SK-N-DZ (cell line): ENCODE measurements at places on chromosomes 12 and 14.

GRCh38 chr14:90742252-90742651 is 74.0 kb downstream of the TTC7B start:
- DNase-seq = no peak

GRCh38 chr12:89187507-89187906 is 164.8 kb downstream of the DUSP6 start:
- no peak for DNase-seq

DNA sequence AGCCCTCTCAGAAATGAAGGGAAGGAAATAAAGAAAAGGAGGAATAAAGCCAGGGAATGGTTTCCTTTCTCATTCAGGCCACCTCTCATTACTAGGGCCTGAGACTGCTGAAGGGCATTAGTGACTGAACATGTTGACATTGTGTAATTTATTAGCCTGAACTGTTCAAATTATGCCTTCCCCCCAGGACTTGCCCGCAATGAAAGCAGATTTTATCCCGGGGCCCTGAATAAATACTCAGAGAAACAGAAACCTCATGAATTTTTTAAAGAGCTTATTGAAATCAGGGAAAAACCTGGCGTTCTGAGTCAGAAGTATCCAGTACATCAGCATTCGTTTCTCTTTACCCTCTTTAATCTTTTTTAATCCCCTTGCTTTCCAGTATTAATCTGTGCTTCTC is 35.9 kb upstream of the WSCD2 start:
- DNase-seq = no peak

- DNase-seq = peak; percentile 59
Measured at GRCh38 chr12:55068416-55069010, 48.7 kb downstream of the NEUROD4 start.

- DNase-seq = no peak
Measured at GRCh38 chr12:271161-271560, 8.5 kb upstream of the SLC6A13 start.

DNA sequence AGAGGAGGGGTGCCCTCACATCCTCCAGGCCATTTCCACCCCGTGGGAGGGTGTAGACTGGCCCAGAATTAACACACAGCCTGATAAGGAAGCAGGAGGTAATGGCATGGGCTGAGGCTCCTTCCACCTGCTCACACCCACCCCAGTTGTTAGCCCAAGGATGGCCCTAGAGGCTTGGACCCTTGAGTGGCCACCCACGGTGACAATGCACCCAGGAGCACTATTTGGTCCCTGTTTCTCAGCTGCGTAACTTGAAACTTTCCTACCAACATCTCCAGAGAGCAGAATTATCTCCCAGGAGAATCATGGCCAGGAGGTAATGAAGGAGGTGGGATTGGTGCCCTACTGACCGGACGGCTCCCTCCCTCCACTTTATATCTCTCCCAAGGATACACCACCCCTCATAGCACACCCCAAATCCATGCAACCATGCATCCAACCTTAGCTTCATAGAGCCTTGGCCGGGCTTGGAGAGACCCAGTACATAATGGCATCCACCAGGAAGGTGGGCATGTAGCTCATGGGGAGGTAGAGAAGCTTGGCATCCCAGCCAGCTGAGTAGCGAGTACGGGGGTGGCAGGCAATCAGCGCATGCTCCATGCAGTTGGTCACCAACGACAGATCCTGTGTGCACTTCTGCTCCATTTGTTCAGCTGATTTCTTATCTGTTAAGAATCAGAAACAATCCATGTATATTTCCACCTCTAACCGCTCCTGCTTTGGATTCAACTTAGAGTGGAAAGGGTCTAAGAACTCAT is 5.6 kb downstream of the RDH16 start:
- no peak for DNase-seq

GRCh38 chr12:57545809-57546437 is 1.1 kb downstream of the DCTN2 start:
- no peak for DNase-seq

DNA sequence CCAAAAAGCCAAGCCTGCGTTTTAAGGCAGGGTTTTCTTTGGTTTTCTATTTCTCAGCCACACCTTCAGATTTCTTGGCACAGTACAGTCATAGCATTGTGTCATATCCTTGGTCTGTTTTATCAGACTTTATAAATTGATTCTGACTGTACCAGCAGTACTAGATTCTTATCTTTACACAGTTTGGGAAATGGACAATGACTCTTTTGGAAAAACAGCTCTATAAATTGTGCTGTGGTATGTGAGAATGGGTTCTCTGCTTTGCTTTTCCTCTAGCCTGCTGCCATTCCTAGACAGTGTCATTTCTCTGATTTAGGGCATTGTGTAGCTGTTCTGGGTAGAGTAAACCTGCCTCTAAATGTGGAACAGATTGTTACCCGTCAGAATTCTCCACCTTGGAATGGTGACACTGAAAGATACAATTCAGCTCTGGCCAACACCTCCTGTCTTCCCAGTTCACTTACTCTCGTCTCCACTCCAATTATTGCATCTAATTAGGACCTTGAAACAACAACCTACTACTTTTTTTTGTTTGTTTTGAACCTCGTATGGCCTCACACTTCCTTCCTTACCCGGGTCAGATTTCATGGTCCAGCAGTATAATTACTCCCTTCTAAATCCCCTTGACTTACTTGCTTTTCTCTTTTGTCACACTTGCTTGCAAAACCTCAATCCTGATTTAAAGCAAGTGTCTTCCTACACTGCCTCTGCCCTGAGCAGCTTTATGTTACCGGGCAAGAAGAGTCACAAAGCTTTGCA is 226.3 kb downstream of the ERC1 start:
- DNase-seq = peak; percentile 44

- DNase-seq = no peak
Measured at GRCh38 chr14:56742391-56742878, 67.8 kb downstream of the OTX2 start.

DNA sequence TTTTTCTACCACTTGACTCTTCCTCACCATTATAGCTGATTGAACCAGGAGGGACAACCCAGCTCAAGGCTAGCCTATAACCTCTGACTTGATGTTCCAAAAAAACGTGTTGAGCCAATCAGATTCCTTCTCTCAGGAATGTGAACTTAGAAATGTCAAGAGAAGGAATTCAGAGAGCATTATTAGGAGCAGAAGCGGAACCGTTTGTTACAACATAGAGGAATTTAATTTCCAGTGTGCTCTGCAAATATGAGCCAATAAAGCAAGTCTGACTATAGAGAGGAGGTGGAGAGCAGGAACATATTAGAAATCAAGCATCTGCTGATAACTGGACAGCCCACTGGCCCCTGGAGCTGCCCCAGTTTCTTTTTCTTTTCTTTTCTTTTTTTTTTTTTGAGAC is 15.3 kb upstream of the PELI2 start:
- no peak for DNase-seq

GRCh38 chr12:16458521-16459078 is 111.2 kb downstream of the MGST1 start:
- DNase-seq = no peak

- DNase-seq = no peak
Measured at GRCh38 chr14:60094306-60094897, 2.7 kb downstream of the PCNX4 start.

GRCh38 chr14:63713058-63713457 is 14.8 kb downstream of the SGPP1 start:
- no peak for DNase-seq

- DNase-seq = no peak
Measured at GRCh38 chr14:68964300-68965093, 14.6 kb downstream of the ACTN1 start.

GRCh38 chr12:71439613-71440344 is at the start of gene LGR5:
TSS of gene LGR5 (plus strand) at chr12:71439798. CDS start at chr12:71440081, 283 bp downstream.
- DNase-seq = peak; percentile 79

DNA sequence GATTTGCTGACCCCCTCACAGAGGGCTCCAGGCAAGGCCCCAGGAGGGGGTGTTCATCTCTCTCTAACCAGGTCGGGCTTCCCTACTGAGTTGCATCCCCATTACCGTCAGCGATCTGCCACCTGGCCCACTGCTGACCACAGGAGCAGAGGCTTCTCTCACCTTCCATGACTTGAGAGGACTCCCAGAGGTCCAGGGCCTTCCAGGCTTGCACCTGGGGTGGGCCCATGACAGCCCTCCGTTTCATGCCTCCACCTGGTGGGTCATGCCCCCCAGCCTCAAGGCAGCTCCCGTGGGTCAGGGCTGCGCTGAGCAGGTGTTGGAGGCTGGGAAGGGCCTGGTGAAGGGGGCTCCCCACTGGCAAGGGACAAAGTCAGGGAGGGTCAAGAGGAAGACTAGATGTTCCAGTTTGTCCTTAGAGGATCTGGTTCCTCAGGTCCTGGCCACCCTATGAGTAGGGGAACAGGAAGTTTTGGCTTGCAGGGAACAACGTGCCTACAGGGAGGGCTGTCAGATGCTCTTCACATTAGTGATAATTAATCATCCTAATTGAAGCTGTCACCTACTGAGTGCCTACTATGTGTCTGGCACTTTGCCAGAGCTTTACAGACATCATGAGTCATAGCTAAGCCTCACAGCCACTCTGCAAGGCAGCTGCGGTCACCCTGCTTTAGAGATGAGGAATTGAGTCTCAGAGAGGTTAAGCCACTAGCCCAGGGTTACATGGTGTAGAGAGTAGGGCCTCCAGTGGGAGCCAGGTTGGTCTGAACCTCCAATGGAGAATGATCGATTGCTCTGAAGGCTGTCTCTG is 13.8 kb downstream of the NFKBIA start:
- no peak for DNase-seq

DNA sequence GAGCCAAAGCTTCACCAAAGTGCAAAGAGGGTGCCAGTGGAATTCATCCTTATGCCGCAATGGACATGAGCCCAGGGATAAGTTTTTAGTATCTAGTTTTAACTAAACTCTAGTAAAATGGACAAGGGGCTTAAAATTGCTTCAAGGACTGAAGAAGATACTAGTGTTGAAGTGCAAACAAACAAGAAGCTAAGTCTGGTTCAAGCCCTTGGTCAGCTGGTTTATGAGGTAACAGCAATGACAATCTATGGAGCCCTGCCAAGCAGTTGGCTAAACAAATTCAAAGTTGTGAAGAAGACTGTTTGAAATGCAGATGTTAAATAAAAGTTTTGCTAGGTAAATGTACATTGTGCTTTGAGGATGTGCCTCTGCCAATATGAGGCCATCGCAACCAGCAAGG is 209.4 kb downstream of the KTN1 start:
- no peak for DNase-seq

DNA sequence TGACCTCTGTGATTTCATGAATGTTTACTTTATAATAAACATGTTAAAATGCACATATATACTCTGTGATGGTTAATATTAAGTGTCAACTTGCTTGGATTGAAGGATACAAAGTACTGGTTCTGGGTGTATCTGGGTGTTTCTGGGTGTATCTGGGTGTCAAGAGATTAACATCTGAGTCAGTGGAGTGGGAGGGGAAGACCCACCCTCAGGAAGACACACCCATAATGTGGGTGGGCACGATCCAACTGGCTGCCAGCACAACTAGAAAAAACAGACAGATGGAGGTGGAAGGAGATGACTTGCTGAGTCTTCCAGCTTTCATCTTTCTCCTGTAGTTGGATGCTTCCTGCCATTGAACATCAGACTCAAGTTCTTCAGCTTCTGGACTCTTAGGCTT is 11.9 kb downstream of the NUP37 start:
- no peak for DNase-seq

DNA sequence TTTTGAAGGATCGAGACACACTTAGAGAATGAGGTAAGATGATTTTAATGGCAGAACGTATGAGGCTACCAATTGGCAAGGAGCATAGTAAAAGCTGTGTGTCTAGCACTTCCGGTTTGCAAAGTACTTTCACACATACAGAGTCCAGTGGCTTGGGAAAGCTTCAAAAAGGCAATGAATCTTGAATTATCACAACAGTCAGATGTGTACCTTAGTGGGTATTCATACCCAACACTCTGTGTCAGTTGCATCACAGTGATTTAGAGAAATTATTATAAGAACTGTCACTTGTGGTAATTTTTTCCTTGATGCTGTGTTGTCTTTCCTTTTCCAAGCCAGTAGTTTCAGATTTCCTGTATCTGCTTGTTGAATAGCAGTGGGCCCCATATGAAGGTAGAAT is 424.1 kb downstream of the PCNX1 start:
- no peak for DNase-seq

GRCh38 chr12:57460841-57461275 is 1.3 kb downstream of the GLI1 start:
- DNase-seq = no peak

DNA sequence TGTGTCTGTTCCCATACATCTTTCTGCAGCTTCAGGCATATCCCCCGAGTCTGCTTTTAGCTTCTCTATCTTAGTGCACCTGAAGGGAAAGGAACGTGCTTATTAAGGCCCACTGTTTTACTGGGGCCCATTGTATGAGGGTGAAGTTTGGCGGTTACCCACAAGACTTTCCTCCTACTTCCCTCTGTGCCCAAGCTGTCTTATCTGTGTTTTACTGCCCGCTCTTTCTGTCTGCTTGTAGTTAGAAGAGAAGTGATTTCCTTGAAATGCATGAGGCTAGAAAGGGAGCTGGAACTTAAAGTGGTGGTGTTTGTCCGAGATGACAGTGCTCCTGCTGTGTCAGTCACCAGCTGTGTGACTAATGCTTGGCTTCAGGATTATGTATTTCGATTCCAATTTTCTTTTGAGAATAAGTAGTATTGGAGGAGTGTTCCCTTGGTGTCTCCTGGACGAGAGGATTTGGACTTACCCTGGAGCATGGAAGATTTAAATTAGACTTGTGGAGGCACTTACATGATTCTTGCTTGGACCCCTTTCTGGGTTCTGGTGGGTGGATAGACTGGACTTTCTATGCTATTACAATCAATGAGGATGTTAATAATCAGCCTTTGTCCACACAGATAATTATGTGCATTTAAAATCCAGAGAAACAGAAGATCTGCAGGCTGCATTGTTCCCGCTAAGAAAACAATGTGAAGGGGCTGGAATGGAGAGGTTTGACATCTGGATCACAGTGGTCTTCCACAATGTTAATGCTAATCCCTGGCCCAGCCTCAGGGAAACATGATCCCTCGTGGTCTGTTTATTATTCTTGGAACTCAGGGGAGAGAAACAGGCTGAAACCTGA is 13.9 kb upstream of the KRT86 start:
- DNase-seq = no peak

DNA sequence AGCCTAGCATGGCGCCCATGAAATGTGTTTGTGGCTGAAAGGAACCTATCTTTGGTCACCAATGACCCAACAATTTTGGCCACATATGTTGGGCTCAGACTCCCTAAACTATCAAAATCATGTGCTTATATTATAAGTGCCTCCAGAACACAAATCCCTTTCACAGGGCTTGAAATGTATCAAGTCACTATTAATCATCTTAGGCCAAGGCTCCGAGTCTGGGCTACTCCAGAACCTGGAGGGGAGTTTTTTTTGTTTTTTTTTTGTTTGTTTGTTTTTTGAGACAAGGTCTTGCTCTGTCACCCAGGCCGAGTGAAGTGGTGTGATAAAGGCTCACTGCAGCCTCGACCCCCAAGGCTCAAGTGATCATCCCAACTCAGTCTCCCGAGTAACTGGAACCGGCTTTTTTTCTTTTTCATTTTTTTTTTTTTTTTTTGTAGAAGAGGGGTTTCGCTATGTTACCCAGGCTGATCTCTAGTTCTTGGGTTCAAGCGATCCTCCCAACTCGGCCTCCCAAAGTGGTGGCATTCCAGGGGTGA is 989 bp upstream of the DRAM1 start:
- DNase-seq = no peak
